ENCODE measurements at places on chromosomes 1 and 21.

- no peak for DNase-seq
Observed at GRCh38 chr21:44837537-44837936, 19.7 kb upstream of the SUMO3 start.

GRCh38 chr1:24898909-24899439 is 31.1 kb downstream of the RUNX3 start:
- DNase-seq: no peak

DNA sequence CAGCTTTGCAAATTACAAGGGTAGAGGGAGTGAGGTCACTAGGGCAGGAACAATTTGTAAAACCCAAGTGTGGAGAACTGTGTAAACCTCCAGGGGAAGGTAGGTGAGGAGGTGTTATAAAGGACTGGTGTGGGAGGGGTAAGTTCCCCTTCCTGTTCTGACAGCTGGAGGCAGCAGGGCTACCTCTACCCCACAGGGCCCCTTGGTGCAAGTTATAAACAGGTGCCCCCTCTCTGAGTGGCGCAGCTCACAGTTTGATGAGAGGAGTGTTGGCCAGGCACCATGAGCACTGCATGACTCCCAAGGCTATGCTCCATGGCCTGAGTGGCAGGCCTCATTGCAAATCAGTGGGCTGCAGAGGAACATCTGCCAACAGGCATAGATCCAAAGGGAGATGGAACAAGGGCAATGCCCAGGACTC is 41.0 kb downstream of the MFSD2A start:
- no peak for DNase-seq

GRCh38 chr1:159509440-159510228 is 26.2 kb downstream of the OR10J5 start:
- DNase-seq: no peak
